ENCODE measurements at places on chromosomes 3 and 15. TPM values are rescaled to one million over a fixed set of nuclear protein-coding genes. Genes with fewer than 3 reads are reported as not detected.

DNA sequence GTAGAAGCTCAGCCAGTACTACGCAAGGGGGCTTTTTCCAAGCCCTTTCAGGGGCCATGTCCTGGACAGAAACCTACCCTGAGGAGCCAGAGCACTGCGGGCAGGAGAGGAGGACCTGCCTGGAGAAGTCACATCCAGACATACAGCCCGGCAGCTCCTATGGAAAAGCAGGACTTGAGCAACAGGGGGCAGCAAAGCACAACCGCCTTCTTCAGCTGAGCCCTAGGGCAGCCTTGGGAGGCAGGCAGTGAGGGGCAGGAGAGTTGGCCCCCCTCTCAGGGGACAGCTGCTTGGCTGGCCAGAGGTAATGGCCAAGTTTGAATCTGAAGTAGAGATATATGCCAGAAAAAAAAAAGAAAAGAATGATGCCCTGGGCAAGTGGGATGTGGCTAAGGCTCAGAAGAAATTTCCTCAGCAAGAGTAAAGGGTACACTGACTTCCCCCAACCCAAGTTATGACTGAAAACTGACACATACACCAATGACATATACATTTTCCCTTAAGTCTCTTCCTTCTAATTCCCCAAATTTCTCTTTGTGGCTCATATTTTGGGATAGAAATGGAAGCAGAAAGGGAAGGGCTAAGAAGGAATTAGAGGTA, 56.9 kb downstream of the CYP19A1 start:
- no peak overlapping the region for H3K27ac ChIP-seq
- no peaks in the 10 kb centered on the region for H3K27me3 ChIP-seq
- H3K4me1 ChIP-seq = no peaks in the 10 kb centered on the region
- no peak overlapping the region for H3K4me3 ChIP-seq

- H3K4me1 ChIP-seq = no peaks in the 10 kb centered on the region
- H3K36me3 ChIP-seq = no peaks in the 10 kb centered on the region
- no peak overlapping the region for H3K4me3 ChIP-seq
- H3K27me3 ChIP-seq = no peaks in the 10 kb centered on the region
- H3K27ac ChIP-seq = no peak overlapping the region
These were observed 134.8 kb downstream of the ADAMTS9 start for GRCh38 chr3:64552966-64553365.

MCCC1 gene
- 23.4 TPM for total RNA-seq

TEX55 gene
- total RNA-seq = not detected

DNA sequence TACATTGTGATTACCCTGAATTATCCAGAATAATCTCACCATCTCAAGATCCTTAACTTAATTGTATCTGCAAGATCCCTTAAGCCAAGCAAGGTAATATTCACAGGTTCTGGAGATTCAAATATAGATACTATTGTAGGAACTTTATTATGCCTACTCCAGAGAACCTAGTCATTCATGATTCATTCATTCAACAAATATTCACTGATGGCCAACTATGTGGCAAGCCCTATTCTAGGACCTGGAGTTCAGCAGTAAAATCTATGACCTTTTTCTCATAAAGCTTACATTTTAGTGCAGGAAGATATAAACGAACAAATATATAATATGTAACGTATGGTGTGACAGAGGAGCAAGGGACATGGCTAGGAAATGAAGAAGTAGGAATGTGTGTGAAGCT, 49.6 kb downstream of the ISL2 start:
- no peaks in the 10 kb centered on the region for H3K36me3 ChIP-seq
- H3K27ac ChIP-seq = no peak overlapping the region
- no peaks in the 10 kb centered on the region for H3K4me1 ChIP-seq
- H3K4me3 ChIP-seq = no peak overlapping the region
- no peaks in the 10 kb centered on the region for H3K27me3 ChIP-seq

DNA sequence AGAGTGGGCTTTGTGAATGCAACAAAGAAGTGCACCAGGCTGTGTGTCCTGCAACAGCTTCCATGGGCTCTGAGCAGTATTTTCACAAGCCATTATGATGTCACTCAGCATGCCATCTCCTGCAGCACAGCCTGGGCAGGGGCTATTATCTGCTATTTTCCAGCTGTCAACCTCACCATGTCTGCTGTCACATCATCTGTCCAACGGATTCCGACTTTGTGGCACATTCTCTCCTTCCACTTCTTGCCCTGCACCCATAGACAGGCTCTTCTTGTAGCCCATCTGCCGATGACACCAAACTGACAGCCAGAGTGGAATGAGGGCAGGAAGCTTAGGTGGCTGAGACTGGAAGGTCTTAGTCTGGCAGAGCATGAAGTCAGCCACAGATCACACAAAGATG, 691.9 kb downstream of the NTRK3 start:
- H3K4me1 ChIP-seq = no peaks in the 10 kb centered on the region
- H3K4me3 ChIP-seq = no peak overlapping the region
- H3K27ac ChIP-seq = no peak overlapping the region
- H3K27me3 ChIP-seq = no peaks in the 10 kb centered on the region
- no peaks in the 10 kb centered on the region for H3K36me3 ChIP-seq
- no peak for DNase-seq

TMEM42 gene
- total RNA-seq = 9.0 TPM

- DNase-seq = no peak
- H3K4me1 ChIP-seq = peaks cover 15% of the 10 kb centered on the region
- H3K36me3 ChIP-seq = no peaks in the 10 kb centered on the region
- H3K27me3 ChIP-seq = peaks cover 13% of the 10 kb centered on the region
- peak within 1 kb of the TSS; percentile 54 for H3K4me3 ChIP-seq
These were observed at the start of gene MEGF11 for GRCh38 chr15:66253418-66254088. TSS of gene MEGF11 (minus strand) at chr15:66253750. CDS start at chr15:66128403, 125,347 bp downstream.

- no peaks in the 10 kb centered on the region for H3K27me3 ChIP-seq
- peak overlapping the region; percentile 73 for H3K4me3 ChIP-seq
- H3K36me3 ChIP-seq = no peaks in the 10 kb centered on the region
- DNase-seq = no peak
These were observed 57.9 kb downstream of the CMSS1 start for GRCh38 chr3:99875581-99875928.

GRCh38 chr3:54123003-54123775, 837 bp downstream of the CACNA2D3 start:
- no peak overlapping the region for H3K4me3 ChIP-seq
- peak; percentile 26 for DNase-seq
- H3K36me3 ChIP-seq = no peaks in the 10 kb centered on the region
- H3K27ac ChIP-seq = no peak overlapping the region

DNA sequence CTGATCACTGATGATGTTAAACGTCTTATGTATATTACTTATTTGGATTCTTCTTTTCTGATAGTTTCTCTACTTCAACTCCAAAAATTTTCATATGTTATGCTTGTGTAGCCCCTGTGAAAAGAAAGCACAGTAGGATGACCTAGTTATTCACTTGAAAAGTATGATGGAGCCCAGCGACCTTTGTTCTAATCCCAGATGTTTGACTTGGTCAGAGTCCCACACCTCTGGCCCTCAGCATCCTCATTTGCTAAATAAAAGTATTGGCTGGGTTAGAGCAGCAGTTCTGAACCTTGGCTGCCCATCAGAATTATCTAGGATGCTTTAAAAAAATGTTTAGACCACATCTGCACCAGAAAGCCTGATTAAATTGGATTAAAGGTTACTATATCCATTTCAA, 173.7 kb downstream of the ATG7 start:
- no peaks in the 10 kb centered on the region for H3K27me3 ChIP-seq
- DNase-seq = no peak
- H3K4me3 ChIP-seq = no peak overlapping the region
- H3K27ac ChIP-seq = no peak overlapping the region
- H3K36me3 ChIP-seq = no peaks in the 10 kb centered on the region

P2RY12 gene
- total RNA-seq = 2.8 TPM

FGF12 gene
- total RNA-seq = 0.14 TPM

DNA sequence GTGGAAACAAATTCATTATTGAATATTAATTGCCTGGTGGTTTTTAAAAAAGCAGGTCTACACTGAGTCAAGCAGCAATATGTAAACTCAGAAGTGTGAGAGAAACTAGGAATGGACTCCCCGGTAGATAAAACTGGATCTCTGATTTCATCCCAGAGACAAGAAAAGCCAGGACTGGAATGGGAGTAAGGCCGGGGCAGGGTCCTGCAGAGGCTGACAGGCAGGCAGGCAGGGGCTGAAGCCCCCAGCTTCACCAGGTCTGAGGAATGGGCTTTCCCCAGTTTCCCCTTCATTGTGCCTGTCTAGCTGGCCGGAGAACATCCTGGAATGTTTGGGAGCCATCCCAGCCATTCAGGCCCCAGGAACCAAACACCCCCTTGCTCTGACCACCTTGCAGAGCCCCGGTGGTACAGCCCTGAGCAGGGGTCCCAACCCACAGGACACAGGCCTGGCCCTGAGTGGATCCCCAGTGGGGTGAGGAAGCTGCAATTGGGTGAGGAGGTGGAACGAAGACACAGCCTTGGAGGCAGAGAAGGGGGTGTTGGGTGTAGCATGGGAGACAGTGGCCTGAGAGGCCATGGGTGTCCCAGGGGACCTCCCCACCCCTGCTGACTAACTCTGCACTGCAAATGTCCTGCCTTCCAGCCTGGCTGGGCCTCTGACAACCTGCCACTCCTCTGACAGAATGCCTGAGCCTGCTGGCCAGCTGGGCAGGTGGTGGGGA, 31.7 kb upstream of the XYLB start:
- H3K27ac ChIP-seq = no peak overlapping the region
- H3K4me3 ChIP-seq = no peak overlapping the region
- H3K4me1 ChIP-seq = no peaks in the 10 kb centered on the region
- DNase-seq = no peak
- no peaks in the 10 kb centered on the region for H3K36me3 ChIP-seq

DNA sequence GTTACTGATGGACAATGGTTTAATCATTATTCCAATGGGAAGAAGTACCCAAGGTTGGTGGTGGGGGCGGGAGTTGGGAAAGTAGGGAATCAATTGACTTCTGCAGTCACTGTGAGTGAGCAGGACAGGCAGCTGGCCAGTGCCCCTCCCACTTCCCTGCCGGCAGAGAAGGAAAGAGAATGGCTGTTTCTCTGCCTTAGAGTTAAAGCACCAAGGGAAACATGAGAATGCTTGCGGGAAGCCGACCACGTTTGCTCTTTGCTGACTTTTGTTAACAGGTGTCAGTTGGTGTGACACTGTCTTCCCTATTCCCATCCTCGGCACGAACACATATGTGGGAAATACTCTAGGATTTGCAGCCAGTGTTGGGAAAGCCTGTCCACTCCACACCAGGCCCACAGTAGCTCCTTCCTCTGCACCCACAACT, 33.5 kb upstream of the MFSD1 start:
- no peak overlapping the region for H3K4me3 ChIP-seq
- H3K36me3 ChIP-seq = no peaks in the 10 kb centered on the region
- H3K4me1 ChIP-seq = peaks cover 4% of the 10 kb centered on the region
- DNase-seq = no peak
- H3K27me3 ChIP-seq = no peaks in the 10 kb centered on the region
- H3K27ac ChIP-seq = peak overlapping the region; percentile 15

- H3K4me3 ChIP-seq = no peak overlapping the region
- no peak overlapping the region for H3K27ac ChIP-seq
- H3K4me1 ChIP-seq = no peaks in the 10 kb centered on the region
- no peaks in the 10 kb centered on the region for H3K36me3 ChIP-seq
- H3K27me3 ChIP-seq = peaks cover 7% of the 10 kb centered on the region
- DNase-seq = no peak
These were observed 9.1 kb upstream of the ARHGEF3 start for GRCh38 chr3:56810577-56811545.

CHP1 gene
- 103 TPM for total RNA-seq

DNA sequence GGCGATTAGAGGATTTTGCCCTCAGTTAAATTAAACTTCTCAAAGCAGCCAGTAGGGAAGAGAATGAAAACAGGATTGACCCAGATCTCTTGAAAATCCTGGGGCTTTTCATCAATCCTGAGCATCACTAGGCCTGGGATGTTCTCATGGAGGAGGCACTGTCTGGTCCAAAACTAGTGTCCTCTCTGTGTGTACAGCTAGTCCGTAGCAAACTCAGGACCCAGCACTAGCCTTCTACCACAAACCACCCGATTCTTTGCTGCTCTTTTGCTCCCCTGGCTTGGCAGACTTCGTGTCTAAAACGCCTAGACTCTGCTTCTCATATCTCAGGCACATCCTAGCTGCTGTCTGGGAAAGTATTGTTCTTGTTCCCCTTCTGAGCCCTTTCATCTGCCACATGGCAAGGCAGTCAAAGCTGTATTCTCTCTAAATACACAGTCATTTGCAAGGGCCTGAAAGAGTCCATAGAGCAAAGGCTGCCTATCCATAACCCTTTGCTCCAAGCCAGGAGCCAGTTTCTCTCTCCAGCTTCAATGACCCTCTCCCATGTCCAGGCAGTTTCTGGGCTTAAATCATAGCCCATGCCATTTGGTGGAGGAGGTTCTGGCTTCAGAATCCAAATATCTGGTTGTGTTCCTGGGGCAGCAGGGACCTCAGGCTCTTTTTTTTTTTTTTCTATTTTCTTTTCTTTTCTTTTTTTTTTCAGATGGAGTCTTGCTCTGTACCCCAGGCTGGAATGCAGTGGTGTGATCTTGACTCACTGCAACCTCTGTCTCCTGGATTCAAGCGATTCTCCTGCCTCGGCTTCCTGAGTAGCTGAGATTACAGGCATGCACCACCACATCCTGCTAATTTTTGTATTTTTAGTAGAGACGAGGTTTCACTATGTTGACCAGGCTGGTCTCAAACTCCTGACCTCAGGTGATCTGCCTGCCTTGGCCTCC, 52.4 kb downstream of the CDC25A start:
- no peaks in the 10 kb centered on the region for H3K36me3 ChIP-seq
- H3K27ac ChIP-seq = no peak overlapping the region
- no peaks in the 10 kb centered on the region for H3K27me3 ChIP-seq
- no peak for DNase-seq
- no peaks in the 10 kb centered on the region for H3K4me1 ChIP-seq

GRCh38 chr15:74651242-74651741, 35.7 kb downstream of the CLK3 start:
- H3K27me3 ChIP-seq = no peaks in the 10 kb centered on the region
- H3K36me3 ChIP-seq = no peaks in the 10 kb centered on the region
- peaks cover 27% of the 10 kb centered on the region for H3K4me1 ChIP-seq
- DNase-seq = no peak
- H3K27ac ChIP-seq = no peak overlapping the region

GRCh38 chr15:62469874-62470688, 305.0 kb upstream of the C2CD4B start:
- H3K27me3 ChIP-seq = no peaks in the 10 kb centered on the region
- no peak overlapping the region for H3K27ac ChIP-seq
- peaks cover 3% of the 10 kb centered on the region for H3K4me1 ChIP-seq
- H3K36me3 ChIP-seq = no peaks in the 10 kb centered on the region
- H3K4me3 ChIP-seq = no peak overlapping the region

Data from liver (tissue), 10 donors.